ENCODE measurements at places on chromosomes 6 and 20.

- no peak for DNase-seq
These were observed 25.8 kb upstream of the TOP1 start for GRCh38 chr20:41002842-41003142.

DNA sequence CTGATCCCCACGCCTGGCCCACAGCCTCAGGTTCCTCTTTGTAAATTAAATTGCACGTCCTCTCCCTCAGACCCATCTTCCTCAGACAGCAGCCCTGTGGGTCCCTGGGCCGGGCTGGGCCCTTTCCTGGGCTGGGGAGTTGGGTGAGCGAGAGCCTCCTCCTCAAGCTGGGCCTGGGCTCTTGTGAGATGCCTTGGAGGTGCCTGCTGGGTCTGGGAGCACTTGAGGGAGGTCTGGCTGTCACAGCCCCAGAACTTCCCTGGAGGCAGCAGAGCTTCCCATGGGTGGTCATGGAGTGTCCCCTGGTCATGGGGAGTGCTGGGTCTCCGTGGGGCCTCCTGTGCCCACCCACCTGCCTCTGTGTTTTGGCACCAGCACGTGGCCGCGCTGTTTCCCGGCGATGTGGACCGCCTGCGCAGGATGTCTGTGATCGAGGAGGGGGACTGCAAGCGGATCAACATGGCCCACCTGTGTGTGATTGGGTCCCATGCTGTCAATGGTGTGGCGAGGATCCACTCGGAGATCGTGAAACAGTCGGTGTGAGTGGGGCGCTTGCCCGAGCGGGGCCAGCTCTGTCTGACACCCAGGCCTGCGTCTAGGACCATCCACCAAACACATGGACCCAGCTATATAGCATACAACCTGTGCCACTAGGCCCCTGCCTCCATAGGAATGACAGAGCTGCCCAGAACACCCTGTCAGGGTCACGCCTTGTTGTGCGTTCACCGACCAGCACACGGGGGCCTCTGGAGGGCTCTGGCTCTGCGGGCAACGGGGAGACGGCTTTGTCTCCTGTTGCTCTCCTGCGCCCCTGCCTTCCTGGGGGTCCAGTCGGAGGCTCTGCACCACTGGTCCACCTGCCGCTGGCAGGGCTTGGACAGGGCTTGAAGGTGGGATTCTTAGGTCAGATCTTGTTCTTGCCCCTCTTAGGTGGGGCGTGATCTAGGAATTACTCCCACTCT, 33.0 kb downstream of the PYGB start:
- DNase-seq: no peak

- no peak for DNase-seq
These were observed 66.9 kb downstream of the GMPR start for GRCh38 chr6:16305246-16305725.

GRCh38 chr6:149940672-149940982, 1.2 kb upstream of the ULBP2 start:
- DNase-seq: peak; percentile 68

GRCh38 chr20:5504061-5504739, 187.4 kb upstream of the PROKR2 start:
- DNase-seq: no peak

DNA sequence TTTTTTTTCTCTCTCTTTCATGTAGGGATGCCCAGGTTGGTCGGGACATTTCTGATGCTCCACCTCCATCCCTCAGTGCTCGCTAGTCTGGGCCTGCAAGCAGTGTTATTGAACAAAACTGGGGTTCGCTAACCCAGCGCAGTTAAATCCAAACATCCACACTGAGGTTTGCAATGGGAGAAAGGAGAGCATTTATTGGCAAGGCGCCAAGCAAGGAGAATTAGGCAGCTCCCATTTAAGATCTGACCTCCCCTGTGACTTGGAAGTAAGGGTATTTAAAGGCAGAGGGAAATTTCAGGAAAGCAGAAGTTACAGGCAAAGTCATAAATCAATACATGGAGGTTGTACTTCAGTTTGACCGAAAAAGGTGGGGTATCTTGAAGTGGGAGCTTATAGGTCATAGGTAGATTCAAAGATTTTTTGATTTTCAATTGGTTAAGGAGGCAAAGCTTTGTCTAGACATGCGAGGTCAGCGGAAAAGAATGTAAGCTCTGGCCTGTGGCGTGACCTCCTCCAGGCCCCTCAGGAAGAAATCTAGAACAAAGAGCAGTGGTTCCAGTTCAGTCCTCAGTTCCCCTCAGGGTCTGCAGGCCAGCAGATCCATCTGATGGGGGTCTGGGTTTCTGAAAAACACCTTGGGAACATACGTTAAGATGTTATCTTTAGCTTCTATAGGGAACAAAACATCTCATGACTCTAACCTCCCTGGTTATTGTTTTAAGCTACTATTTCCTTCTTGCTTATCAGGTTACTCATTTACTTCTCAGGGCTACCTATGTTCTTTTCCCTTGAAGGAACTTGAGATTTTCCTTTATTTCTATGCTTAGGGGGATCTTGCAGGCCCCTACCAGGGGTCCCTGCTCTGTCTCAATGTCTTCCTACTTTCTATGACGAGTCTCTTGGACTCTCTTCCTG, 66.0 kb upstream of the KIF16B start:
- no peak for DNase-seq

- no peak for DNase-seq
These were observed 112.1 kb upstream of the SMLR1 start for GRCh38 chr6:130715058-130715457.

DNA sequence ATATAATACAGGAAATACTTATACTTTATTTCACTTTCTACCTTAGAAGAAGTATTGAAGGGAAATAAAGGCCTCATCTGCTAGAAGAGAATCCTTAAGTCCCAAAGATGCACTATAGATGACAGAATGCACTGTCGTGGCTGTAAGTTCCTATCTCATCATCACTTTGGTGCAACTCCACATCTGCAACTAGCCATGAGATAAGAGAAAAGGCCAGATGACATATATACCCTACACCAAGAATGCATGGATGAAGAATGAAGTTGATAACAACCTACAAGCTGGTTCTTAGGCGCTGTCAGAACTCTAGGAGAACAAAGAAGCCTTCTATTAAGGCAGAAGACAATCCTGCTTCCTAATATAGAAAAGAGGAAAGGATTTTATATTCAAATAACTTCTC, 11.6 kb upstream of the PLN start:
- no peak for DNase-seq

GRCh38 chr6:138347864-138348263, 29.8 kb upstream of the SMIM28 start:
- no peak for DNase-seq

- no peak for DNase-seq
These were observed 2.8 kb downstream of the SPO11 start for GRCh38 chr20:57332105-57333089.

GRCh38 chr6:73368675-73369074, 1.0 kb downstream of the OOEP start:
- no peak for DNase-seq

DNA sequence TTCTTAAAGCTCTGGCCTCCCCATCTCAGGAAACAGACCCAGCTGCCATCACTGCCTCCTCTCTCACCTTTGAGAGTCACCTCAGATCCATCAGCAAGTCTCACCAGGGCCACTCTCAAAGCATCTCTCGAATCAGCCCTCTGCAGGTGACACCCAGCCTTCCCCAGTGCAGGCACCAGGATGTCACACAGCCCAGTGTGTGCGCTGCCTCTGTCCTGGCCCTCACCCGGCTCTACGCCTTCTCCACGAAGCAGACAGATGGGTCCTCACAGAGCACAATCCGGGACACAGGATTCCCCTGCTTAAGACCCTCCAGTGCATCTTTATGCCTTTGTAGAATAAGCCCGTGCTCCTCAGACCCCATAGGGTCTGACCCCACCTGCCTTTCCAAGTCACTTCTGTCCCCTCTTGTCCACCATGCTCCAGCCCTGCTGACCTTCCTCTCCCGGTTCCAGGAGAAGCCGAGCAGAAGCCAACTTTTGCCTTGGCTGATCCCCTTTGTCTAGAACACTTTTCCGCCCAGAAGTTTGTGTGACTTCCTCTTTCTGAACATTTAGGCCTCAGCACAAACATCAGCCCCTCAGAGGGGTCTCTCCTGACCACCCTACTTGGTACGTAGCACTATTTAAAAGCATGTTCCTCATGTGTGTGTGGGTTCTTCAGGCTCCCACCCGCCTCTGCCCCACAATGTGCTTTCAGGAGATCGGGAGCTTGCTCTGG, 60.2 kb downstream of the PSMG4 start:
- peak; percentile 40 for DNase-seq

- DNase-seq: no peak
These were observed 105.4 kb upstream of the RIN2 start for GRCh38 chr20:19652591-19653026.

DNA sequence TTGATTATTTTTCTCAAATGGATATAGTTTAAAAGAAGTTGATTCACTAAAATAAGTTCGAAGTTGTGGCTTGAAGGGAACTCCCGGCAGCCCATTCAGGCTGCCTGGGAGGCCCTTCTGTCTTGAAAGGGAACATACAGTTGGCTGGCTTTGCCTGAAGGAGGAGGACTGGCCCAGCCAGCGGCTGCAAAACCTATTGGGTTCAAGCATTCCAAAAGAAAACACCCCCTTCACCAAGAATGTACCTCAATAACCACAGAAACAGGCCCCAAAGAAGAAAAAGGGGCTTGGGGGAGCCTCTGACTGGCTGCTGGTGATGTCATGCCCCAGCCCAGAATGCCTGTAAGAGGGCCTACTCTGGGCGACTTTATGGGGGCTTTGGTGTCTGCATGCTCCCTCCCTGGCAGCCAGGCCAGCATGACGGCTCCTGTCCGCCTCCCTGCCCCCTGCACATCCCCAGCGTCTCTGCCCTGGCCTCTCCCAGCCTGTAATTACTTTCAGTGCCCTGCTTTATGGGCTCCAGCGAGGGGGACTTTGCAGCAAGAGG, 36.5 kb downstream of the MAFB start:
- no peak for DNase-seq

- DNase-seq: no peak
These were observed 729.0 kb downstream of the RFPL4B start for GRCh38 chr6:113076116-113076515.

DNA sequence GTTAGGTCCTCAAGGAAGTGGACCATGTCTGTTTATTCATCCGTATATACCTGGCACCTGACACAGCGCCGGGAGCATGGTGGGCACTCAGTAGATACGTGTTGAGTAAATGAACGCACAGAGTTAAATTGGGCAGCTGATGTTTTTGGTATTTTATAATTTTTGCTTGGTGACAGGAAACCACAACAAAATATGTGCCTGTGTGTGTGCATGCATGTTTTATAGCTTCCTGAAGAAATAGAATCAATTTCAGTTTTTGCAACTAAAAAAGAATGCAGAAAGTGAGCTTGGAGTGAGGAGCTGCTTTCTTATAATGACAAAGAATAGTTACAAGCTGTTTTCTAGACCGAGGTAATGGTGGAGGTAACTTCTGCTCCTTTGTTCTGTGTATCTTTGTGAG, 91.4 kb downstream of the PLCB4 start:
- DNase-seq: no peak

DNA sequence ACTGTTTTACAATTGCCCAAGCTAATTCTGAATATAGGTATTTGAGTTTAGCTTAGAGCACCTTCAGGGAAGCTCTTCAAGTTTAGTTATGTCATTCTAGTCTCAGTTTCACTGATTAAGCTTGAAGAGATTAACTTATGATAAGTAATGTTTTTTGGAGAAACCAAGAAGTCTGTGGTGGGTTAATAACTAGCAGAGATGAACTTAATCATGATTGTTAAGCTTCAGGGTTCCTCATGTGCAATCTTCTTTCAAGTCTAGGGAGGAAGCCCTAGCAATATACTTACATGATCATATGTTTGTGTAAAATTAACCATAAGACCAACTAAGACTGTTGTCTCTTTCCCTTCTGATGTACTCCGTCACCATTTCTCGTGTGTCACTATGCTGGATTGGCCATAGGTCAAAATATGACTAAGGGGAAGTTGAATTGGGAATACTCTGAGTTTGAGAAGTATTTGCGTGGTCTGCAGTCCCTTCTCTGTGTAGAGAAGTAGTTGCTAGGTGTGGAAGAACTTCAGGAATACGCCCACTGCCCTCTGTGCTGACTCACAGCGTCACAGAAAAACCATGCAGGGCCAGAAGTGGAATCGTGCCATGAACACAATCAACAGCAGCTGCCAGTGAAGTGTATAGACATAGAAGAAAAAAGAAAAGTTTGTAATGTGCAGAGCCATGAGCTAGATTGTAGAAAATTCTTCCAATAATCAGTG, 88.3 kb downstream of the SH3BGRL2 start:
- DNase-seq: no peak

DNA sequence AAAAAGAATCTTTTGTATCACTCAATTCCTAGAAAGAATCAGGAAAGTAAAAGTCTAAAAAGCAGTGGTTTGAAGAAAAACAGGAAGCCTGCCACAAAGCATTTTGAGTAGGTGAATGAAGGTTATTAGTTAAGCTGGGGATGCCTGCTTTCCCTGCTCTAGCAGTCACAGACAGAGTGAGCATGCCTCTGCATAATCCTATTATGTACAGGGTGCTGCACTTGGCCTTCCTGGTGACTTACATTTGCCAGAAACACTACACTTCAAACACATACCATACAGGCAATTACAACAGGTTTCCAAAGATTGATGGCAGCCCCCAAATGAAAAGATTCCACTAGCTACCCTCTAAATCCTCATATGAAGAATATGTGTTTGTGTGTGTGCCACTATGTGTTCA, 130.8 kb downstream of the TPBG start:
- DNase-seq: no peak

DNA sequence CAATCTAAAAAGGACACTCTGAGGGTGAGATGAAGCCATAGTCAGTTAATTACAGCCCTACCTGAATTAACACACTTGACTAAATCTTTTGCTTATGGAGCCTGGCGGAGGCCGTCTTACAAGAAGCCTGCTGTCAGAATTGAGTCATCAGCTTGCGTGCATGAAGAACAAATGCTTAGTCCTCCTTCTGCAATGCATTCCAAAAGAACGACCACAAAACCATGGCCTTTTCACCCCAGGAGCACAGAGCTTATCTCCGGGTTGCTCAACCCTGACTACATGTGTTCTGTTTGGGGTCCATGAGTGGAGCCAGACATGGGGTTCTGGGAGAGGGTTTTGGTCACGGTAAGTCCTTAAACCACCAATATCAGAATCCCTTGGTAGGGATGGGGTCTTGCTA, 318.1 kb downstream of the CLIC5 start:
- no peak for DNase-seq

- no peak for DNase-seq
These were observed 68.6 kb upstream of the RIPOR2 start for GRCh38 chr6:25004357-25004756.

DNA sequence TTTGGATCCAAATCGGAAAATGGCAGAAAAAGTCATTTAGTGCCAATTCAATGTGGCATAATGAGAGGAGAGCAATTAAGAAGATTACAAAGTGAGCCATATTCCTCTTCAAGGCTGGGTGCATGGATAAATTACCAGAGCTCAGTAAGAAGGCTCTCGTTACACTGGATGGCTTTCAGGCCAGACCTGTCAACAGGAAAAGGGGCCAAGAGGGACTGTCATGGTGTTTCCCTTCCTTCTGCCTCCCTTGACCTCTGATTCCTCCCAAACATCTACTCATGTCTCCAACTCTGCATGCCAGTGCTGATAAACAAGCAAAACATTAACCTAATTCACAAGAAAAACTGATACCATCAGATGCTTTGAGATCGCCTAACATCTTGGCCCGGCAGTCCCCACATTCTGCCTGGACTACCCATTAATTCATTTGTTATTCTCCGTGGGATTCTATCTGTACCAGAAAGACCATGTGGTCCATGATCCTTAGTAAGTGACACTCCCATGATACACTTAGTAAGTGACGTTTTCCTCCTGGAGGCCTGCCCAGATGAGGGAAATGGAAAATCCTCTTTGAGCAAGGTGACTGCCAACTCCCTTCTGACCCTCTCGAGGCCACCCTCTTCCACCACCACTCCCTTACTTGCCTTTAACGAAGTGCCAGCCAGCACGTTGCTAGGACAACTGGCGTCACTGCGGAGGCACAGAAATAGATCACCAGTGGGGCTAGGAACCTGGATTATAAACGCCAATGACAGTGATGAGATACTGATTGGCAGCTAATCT, 239.2 kb downstream of the GMPR start:
- DNase-seq: peak; percentile 79
